ENCODE measurements at places on chromosomes 1 and 21. TPM values are rescaled to one million over a fixed set of nuclear protein-coding genes. Genes with fewer than 3 reads are reported as not detected.

TMPRSS15 gene
- not detected for total RNA-seq

FABP3 gene
- not detected for total RNA-seq

NUDT4B gene
- 76.2 TPM for total RNA-seq

EVA1C gene
- 34.9 TPM for total RNA-seq

RGS13 gene
- not detected for total RNA-seq

PRKAA2 gene
- total RNA-seq, result 11.2 TPM

GOLT1A gene
- total RNA-seq, result not detected

CD247 gene
- 0.53 TPM for total RNA-seq

FNDC5 gene
- 0.13 TPM for total RNA-seq

LRRC53 gene
- total RNA-seq, result not detected

All from thoracic aorta endothelial cell (primary cell).